ENCODE measurements at places on chromosomes 2 and 18.
A peak's percentile ranks its signal among the peaks of the same experiment; 100 is the strongest.

DNA sequence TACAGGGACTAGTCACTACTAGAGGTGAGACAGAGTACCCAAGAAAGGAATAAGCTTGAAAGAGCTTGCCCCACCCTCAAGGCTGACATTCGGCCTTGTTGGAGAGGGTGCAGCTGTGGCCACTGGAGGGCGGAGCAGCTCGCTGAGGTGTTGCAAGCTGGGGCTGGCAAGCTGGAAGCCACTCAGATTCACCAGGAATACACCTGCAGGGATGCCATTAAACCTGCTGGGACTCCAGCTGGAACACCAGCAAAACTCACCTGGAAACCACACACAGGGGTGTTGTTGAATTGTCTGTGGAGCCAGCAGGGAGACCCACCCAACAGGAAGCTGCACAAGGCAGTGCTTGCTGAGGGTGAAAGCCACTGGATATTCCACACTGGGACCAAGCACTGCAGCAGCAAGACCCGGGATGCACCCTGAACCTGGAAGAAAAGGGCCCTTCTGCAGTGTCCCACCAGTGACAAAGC, 26.1 kb downstream of the KCTD18 start:
- peak; percentile 17 for DNase-seq

GRCh38 chr2:635687-636621, 41.3 kb downstream of the TMEM18 start:
- no peak for DNase-seq

- no peak for DNase-seq
Measured at GRCh38 chr18:80109676-80110078, 615 bp downstream of the ADNP2 start.

DNA sequence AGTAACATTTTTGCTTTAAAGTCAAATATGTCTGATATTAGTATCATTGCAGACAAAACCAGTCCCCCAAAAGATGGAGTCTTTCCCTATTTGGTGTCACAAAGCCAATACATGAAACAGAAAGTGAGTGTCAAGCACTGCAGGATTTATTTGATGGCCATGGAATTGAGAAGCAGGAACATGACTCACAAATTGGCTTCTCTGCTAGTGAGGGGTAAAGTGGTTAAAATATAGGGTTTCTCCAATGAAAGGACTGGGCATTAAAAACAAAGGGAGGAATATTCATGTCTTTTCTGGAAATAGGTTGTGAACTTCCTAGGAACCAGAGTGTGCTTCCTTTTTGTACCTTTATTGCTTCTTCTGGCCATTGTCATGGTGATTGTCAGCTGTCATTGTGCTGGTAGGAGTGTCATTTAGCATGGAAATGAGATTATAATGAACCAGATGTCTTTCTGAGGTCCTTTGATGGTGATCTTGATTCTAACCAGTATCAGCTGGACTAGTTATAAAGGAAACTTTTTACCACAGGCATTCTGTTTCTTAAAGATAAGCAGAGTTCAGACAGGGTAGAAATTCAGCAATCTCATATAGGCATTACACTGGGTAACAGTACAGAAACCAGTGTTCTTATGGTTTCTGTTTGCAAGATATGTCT, 4.1 kb downstream of the REG1B start:
- DNase-seq = no peak

DNA sequence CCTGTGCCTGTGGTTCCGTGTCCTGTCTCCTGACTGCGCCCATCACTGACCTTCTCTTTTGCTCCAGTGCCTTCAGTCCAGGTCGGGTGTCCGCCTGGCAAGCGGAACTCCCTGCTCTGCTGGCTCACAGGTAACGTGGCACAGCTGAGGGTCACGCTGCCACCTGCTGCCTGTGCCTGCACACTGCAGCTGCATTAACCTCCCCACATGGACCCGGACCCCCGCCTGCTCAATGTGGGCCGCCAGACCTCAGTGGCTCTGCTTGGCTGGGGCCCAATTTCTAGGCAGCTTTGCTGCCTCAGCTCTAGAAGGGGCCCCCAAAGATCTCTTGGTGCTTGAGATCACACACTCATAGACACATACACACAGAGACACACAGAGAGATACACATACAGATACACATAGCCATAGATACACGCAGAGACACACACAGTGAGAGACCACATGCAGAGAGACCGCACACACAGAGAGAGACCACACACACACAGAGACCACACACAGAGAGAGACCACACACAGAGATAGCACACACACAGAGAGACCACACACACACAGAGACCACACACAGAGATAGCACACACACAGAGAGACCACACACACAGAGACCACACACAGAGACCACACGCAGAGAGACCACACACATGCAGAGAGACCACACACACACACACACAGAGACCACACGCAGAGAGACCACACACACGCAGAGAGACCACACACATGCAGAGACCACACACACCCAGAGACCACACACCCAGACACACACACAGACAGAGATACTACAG, 14.9 kb upstream of the CNNM3 start:
- no peak for DNase-seq

- DNase-seq = no peak
Measured at GRCh38 chr2:240494194-240494793, 58.8 kb downstream of the GPC1 start.

- DNase-seq = no peak
Measured at GRCh38 chr2:191721331-191721730, 43.4 kb downstream of the NABP1 start.

DNA sequence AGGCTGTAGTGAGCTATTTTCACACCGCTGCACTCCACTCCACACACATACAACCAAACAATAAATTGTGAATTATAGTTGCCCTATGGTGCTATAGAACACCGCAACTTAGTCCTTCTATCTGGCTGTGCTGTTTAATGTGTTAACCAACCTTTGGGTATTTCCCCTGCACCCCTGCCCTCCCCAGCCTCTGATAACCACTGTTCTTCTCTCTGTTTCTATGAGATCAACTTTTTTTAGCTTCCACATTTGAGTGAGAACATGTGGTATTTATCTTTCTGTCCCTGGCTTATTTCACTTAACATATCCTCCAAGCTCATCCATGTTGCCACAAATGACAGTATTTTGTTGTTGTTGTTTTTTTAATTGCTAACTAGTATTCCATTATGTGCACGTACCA, 32.5 kb downstream of the TET3 start:
- DNase-seq = no peak

- no peak for DNase-seq
Measured at GRCh38 chr2:95401480-95401879, 1.0 kb upstream of the FAHD2A start.

GRCh38 chr18:79484661-79485621, 89.2 kb downstream of the NFATC1 start:
- no peak for DNase-seq

DNA sequence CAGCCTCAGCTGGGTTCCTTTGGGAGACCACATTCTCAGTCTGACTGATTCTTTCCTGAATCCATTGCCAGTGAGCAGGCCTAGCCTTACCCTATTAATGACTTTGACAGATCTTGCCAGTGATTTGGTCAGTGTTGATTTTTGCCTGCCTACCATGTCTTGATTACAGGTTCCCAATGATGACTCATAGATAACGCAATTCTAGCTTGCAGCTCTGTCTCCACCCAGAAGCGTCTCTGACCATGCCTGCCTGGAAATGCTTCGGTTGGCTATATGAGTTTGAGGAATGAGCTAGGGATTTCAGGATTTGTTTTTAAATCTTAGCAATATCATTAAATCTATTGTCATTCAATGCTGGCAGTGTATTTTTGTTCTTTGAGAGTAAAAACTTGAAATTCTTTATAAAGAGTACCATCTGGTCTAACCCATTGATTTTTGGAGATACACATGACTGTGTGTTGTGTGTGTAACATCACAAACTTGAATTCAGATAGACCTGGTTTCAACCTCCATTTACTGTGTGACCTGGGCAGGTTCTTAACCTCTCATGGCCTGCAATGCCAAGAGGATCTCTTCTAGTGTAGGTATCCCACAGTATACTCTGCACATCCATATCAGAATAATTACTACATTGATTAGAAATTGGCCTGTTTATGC, 57.0 kb downstream of the CCDC150 start:
- DNase-seq = no peak

- no peak for DNase-seq
Measured at GRCh38 chr2:70380621-70381020, 78.8 kb upstream of the FAM136A start.

DNA sequence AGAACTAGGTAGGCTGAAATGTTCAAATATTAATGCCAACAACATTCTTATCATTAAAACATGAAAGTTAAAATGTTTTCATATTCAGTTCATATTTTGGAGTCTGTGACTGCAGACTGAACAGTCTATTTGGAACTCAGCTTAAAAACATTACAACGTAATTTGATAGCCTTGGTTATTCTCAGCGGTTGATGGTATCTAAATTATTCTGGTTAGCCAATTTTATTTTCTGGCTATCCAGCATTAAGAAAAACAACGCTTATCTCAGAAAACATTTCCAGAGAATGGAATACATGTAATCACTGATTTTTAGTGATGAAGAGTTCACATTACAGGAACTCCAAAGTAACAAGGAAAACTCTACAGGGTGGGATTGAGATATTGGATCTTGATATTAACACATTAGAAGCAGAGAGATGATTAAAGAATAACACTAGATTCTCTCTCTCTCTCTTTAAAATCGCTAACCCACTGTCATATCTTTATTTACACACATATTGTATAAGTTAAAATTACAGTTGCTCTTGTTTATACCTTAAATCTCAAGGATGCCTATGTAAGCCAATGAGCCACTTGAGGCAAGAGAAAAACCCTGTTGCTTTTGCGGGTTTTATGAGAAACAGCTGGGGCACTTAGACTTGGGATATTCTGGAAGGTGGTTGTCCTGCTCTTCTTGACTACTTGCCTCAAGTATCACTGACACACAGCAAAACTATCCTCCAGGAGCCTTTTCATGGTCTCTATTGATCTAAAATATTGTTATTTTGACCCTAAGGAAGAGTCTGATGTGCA, 84.9 kb downstream of the ICOS start:
- DNase-seq = no peak

GRCh38 chr2:184589261-184589660, 9.1 kb upstream of the ZNF804A start:
- DNase-seq = no peak

DNA sequence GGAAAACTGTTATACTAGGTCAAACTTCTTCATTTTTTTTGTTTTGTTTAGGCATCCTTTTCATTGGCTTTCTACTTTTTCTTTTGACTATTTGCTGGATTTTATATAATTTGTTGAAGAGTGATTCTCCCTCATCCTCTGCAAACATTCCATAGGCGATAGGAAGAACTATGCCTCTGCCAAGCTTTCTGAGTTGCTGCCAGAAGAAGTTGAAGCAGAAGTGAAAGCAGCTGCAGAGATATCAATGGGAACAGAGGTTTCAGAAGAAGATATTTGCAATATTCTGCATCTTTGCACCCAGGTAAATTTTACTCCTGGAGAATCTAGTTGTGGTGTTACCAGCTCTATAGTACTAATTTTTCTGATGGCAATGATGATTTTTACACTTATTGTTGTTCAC, 25.4 kb downstream of the NOP58 start:
- DNase-seq = no peak

- no peak for DNase-seq
Measured at GRCh38 chr18:36580874-36581750, 247.7 kb downstream of the TPGS2 start.
